ENCODE measurements at places on chromosomes 1 and 21. TPM values are rescaled to one million over a fixed set of nuclear protein-coding genes. Genes with fewer than 3 reads are reported as not detected.

GRCh38 chr21:23949493-23949892, 1657.8 kb downstream of the MRPL39 start:
- no peak for DNase-seq

The LCE1E gene
- polyA plus RNA-seq = 0.12 TPM

The SERPINC1 gene
- 156 TPM for polyA plus RNA-seq

DNA sequence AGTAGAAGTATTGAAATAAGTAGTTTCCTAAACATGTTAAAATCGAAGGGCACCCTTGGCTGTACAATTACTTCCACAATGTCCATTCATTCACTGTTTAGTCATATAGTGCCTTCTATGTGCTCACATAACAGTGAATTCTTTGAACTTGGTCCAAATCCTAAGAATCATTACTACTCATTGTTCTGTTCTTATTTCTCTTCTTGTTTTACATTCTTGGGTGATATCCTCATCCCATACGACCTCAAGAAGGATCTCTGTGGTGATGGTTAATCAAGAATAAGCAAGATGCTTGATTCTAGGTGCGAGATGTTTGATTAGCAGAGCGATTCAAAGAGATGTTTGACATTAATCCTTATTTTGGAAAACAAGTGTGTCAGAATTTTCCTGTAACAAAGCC, 667.4 kb upstream of the ZP4 start:
- no peak for DNase-seq
